Astrocyte of the spinal cord (primary cell): ENCODE measurements at places on chromosomes 1 and 21.

GRCh38 chr1:246629976-246630375 lies 63.7 kb downstream of the CNST start:
- no peak for DNase-seq

- no peak for DNase-seq
Observed at GRCh38 chr21:42663860-42664535, 10.6 kb downstream of the PDE9A start.

- no peak for DNase-seq
Observed at GRCh38 chr1:8152731-8153702, 126.9 kb upstream of the ERRFI1 start.

DNA sequence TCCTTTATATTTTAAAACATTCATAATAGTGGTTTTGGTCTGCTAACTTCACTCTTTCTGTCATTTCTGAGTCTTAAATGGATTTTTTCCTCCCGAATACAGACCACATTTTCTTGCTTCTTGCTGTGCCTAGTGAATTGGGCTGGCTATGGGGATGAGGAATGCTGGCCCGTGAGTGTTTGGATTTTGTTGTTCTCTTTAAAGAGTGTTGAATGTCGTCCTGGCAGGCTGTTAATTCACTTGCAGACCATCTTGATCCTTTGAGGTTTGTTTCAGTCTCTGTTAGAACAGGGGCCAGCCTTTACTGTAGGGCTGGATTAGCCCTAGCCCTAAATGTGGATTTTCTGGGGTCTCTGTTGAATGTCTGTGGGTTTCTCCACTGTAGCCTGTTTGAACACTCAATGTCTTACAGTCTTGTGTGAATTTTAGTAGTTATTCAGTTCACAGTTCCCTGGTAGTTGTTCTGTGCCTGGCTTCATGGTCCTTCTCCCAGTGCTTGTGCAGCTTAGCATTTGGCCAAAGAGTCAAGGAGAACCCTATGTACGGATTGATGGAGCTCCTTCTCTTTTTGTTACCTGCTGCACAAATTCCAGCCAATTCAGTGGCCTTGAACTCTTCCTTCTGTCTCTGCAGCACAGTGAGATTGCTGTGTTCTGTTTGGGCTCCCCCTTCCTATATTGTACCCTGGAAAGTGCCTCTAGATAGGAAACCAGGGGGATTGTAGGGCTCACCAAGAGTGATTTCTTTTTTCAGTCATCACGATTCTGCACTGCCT lies 95.7 kb downstream of the DYRK1A start:
- no peak for DNase-seq

DNA sequence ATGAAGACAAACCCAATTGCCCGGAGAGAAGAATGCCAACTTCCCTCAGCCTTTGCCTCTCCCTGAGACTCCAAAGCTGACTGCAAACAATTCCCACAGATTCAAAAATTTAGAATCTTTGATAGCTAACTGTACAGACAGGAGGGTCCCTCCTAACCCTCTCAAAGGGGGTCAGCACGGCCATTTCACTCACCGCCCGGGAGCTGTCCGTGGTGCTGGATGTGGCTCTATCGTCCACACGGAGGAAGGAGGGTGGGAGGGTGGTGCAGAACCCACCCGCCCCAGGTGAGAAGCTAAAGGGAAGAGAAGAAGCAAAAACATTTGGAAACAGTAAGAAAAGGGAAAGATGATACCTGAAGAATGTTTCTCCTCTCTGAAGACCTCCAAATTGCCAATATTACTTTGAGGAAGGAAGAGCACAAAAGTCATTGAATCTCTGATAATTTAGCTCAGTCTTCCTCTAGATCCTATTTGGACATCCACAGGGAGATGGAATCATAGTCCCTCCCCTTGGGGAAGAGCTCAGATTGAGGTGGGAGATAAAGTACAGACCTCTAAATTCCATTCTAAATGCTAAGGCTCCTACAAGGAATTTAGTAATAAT lies 45.6 kb downstream of the RHBG start:
- no peak for DNase-seq

DNA sequence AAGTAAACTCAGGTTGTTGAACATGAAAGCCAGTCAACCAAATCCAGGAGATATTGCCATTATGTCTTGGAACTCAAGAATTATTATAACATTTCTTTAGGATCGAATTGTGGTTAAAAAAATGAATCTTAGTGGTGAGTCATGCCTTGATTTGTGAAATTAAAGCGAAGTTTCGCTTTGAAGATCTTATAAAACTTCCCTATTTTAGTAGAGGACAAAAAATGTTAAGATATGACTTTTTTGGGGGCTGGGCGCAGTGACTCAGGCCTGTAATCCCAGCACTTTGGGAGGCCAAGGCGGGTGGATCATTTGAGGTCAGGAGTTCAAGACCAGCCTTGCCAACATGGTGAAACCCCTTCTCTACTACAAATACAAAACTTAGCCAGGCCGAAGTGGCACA lies 39.5 kb upstream of the PTBP2 start:
- no peak for DNase-seq

DNA sequence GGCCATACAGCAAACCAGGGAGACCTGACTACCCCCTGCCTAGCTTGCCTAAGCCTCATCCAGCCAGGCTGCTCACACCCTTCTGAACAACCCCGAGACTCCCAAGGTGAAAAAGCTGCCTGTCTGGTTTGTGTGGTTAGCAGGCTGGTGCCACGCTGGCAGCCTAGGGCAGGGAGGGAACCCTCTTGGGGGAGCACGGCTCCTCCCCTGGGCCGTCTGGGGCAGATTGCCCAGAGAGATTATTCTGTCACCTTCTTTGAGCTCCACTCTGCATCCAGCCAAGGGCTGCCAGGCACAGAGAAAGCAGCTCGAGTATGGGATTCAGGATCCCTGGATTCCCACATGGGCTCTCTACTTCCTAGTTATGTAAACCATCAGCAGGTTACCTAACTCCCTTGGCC lies 27.5 kb upstream of the TCEA3 start:
- DNase-seq = no peak

DNA sequence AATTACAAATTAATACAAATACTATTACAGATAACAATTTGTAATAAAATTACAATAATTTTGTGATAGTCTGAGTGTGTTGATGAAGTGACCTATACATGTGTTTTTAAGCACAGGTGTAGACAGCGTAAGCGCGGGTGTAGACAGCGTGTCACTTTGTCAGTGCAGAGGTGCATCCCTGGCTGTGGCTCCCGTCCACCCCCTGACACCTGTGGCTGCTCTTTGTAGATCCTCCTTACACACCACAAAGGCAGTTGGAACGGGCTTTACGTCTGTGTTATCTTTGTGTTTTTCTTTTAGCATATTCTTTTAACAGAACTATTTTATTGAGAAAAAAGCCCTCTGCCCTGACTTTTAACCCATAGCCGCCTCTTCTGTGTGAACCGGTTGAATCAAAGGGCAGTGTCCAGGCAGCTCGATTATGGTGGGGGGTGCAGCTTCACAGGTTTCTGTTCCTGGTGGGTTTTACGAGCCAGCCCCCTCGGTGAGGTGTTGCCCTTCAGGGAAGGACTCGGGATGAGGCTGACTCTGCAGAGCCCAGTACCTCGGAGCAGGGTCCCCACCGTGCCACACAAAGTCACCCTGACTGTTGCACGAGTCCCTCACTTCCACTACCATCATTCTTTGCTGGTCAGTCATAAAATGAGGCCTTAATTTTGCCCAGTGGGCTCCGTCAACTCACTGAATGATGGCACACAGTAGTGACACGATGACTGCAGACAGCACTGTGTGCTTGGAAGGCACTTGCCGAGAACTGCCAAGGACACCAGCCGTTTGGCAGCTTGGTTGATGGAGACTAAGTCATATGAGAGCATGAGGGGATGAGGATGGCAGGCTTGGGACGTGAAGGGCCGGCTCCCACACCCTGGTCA lies 86.4 kb upstream of the COL6A1 start:
- no peak for DNase-seq

GRCh38 chr1:6783221-6783620 lies 2.0 kb upstream of the CAMTA1 start:
- DNase-seq = no peak

GRCh38 chr21:45897191-45898027 lies 84.2 kb upstream of the COL6A1 start:
- no peak for DNase-seq

DNA sequence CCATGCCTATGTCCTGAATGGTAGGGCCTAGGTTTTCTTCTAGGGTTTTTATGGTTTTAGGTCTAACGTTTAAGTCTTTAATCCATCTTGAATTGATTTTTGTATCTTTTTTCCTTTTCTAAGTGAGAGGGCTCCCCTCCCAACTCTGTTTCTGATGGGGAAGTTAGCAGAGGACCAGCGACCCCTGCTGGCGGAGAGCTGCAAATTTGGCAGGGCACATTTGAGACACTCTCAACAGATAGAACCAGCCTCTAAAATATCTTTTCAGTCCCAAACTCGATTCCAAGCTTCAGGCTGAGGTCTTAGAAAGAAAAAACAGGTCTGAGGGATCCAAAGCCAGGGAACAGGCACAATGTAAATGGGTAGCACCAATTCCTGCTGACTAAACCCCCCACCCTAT lies 32.5 kb downstream of the LRRC3 start:
- DNase-seq = peak; percentile 3

DNA sequence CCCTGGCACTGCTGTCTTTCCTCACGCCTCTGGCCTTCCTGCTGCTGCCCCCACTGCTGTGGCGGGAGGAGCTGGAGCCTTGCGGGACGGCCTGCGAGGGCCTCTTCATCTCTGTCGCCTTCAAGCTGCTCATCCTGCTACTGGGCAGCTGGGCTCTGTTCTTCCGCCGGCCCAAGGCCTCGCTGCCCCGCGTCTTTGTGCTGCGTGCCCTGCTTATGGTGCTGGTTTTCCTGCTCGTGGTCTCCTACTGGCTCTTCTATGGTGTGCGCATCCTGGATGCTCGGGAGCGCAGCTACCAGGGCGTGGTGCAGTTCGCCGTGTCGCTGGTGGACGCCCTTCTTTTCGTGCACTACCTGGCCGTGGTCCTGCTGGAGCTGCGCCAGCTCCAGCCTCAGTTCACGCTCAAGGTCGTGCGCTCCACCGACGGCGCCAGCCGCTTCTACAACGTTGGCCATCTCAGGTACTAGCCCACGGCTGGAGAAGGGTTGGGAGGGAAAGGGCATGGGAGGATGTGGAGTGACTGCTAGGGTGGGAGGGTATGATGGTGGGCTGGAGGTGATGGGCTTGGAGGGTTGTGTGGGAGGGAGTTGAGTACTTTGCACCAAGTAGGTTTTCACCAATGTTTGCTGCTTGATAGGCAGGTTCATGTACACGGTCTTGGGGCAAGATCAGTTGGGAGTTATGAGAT lies 18.9 kb downstream of the VANGL2 start:
- no peak for DNase-seq

DNA sequence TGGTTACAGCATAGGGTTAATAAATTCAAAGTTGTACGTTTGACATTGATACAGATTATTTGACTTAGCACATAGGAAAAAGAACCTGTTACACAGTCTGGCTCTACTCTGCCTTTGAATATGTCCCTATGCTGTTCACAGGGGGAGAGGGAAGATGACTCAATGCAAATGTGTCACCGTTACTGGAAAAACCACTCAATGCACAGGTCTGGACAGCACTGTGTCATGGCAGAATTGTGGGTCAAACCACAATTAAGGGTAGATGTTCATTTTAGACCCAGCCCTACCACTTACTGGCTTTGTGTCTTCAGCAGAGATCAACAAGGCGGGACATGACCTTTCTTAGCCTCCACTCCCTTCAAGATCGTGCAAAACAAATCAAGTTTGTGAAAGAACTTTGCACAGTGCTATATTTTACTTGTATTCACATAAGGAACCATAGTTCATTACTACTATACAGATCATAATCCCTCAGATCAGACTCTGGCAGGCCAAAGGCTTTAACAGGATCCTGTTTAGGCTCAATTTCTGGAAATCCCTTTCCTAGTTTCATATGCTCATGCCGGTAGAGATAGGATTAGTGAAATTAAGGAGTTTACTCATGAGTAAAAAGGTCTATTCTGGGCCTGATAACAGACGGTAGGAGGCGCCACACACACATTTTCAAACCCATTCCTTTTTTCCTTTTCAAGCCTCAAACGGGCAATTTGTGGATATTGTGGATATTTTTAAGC lies 22.1 kb downstream of the EIF2D start:
- peak; percentile 78 for DNase-seq

GRCh38 chr1:118186026-118186425 lies 998 bp upstream of the SPAG17 start:
- DNase-seq = no peak

GRCh38 chr1:42152119-42152518 lies 1.1 kb upstream of the GUCA2B start:
- no peak for DNase-seq

GRCh38 chr1:38222891-38223290 lies 176.3 kb upstream of the POU3F1 start:
- DNase-seq = no peak

- peak; percentile 97 for DNase-seq
Observed at GRCh38 chr1:32992489-32993323, 28.1 kb upstream of the RNF19B start.

GRCh38 chr21:38257667-38258066 lies 876 bp downstream of the KCNJ15 start:
- no peak for DNase-seq

GRCh38 chr1:47276850-47277249 lies 37.1 kb downstream of the STIL start:
- no peak for DNase-seq

DNA sequence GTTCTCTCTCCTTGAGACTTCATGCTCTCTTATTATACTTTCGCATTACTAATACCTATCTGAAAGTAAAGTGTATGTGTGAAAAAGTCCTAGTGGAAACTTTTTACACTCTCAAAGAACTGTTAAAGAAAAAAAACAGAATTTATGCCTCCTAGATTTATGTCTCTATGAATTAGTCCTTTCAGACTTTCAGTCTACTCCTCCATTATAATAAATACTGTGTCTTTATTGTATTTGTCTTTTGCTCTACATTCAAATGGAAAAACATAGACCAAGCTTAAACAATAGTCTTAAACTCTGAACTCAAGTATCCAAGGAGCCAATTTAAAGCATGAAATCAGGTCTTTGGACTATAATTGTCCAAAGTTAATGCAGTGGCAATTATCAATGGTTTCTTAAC lies 1449.0 kb downstream of the PLA2G4A start:
- no peak for DNase-seq

- DNase-seq = no peak
Observed at GRCh38 chr21:42548687-42549406, 35.2 kb downstream of the SLC37A1 start.

GRCh38 chr1:67390041-67390887 lies 39.9 kb downstream of the SERBP1 start:
- DNase-seq = peak; percentile 96

- peak; percentile 73 for DNase-seq
Observed at GRCh38 chr1:12177999-12178441, 11.2 kb downstream of the TNFRSF1B start.
